ENCODE measurements at places on chromosomes 2 and 18.

DNA sequence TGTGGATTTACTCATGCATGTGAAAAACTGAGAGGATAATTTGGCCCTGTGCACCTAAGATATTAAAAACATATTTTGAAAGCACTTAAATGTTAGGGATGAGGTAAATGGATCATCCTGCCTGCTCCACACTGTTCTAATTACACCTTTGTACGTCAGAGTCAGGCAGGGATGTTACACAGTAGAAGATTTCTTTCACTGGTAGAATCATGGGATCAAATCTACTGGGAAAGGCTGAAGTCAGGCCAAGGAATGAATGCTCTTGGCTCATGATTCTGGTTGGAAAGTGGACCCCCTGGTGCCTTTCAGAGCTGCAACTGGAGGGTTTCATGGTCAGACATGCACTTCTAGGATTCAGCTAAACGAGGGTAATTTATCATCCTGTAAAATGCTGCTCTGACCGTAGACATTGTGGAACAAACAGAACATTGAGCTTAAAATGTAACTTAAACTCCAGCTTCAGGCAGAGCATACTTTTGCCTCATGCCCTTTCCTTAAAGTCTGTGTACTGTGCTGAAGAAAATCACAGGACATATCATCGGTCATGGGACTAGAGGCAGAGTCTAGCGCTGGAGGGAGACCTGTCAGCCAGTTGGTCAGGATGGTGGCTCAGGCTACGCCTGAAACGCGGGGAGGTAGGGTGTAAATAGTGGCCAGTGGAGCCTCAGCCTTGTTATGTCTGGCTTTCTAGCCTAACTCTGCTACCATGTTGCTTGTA is 4.9 kb downstream of the KCNE4 start:
- DNase-seq = peak; percentile 77

- DNase-seq = no peak
Measured at GRCh38 chr2:177721087-177721486, 328.5 kb downstream of the AGPS start.

DNA sequence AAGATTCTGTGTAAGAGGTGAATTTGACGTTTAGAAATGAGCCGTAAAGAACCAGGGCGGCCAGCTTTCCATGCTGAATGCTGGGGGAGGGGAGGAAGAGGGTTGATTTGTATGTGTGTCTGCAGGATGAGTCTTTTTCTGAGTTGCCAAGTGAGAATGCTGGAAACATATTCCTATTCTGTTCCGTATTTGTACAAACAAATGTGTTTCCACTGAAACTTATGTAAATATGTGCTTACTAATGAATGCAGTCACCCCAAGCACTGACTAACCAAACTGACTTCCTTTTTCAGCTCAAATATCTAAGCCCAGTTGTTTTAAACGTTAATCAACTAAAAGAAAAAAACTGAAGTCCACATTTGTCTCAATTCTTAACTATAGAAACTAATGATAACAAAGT is 74.9 kb upstream of the APCDD1 start:
- no peak for DNase-seq

DNA sequence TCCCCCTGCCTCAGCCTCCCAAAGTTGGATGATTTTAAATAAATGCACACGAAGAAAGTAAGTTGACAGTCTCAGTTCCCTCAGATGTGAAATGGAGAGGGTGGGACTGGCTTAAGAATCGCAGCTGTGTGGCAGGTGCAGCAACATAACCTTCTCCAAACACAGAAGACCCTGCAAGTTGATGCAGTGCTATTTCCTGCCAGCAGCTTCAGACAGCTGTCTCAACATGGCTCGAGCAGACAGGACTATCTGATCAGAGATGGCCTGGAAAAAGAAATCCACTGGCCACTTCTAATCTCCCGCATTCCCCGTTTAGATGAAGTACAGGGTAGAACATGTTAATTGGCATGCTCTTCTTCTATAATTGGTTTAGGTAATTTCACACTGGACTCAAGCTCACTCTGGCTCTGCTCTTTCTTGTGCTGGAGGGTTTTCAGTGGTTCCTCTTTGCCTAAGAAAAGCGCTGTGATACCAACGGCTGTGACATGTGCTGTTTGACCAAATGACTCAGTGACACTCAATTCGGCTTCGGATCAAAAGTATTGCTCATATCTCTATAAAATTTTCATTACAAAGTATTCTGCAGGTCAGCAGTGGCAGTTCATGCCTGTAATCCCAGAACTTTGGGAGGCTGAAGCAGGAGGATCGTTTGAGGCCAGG is 40.2 kb downstream of the MYOM1 start:
- DNase-seq = no peak

GRCh38 chr2:27907547-27907946 is 17.0 kb downstream of the BABAM2 start:
- DNase-seq = no peak

DNA sequence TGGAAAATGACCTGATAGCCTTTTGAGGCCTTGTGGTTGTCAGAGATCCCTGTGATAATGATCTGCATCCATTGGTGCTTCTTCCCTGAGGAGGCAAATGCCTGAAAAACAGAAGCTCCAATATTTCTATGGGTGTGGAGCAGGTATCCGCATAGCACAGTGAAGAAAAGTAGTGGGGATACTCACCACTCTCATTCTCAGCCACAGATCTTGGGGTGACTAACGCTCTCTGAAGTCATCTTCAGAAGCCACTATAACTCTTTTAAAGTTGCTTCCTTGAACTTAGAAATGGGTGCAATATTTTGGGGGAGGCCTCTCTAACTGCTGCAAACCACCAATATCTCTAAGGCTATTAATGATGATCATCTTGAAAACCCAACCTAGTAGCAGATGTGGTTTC is 46.2 kb downstream of the ARHGAP15 start:
- DNase-seq = no peak

DNA sequence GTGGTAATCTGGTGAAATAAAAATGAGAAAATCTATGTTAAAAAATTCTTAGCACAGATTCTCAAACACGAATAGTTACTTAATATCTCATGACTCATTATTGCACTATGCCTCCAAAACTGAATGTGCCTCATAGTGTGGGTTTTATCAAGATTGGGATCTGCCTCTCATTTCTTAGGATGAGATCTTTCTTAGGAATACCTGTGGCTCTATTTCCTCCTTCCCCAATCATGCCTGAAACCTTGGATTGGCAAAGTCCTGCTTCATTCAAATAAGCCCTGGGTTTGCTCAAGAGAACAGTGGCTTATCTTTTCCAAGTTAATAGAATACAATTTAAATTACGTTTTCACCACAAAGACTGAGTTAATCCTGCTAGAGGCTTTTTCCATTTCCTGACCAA is 100.3 kb downstream of the DPP10 start:
- DNase-seq = no peak

GRCh38 chr2:24400207-24400907 is 40.0 kb upstream of the ITSN2 start:
- DNase-seq = no peak

DNA sequence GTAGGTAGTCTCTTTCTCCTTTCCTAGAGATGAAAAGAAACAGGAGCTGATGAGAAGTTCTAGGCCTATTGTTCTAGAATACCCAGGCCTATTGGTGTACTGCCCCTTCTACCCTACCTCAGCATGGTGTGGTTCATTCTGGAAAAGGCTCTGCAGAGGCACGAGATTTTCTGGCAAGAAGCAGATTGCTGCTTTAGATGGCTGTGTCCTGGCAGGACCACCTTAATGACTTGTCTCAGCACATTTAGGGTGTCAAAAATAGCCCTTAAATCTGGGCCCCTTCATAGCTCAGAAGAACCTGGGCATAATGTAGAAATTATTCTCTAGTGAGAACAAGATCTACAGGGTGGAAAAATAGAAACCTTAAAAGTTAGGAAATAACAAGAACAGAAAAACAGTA is 87.9 kb downstream of the BCL2L11 start:
- DNase-seq = no peak

DNA sequence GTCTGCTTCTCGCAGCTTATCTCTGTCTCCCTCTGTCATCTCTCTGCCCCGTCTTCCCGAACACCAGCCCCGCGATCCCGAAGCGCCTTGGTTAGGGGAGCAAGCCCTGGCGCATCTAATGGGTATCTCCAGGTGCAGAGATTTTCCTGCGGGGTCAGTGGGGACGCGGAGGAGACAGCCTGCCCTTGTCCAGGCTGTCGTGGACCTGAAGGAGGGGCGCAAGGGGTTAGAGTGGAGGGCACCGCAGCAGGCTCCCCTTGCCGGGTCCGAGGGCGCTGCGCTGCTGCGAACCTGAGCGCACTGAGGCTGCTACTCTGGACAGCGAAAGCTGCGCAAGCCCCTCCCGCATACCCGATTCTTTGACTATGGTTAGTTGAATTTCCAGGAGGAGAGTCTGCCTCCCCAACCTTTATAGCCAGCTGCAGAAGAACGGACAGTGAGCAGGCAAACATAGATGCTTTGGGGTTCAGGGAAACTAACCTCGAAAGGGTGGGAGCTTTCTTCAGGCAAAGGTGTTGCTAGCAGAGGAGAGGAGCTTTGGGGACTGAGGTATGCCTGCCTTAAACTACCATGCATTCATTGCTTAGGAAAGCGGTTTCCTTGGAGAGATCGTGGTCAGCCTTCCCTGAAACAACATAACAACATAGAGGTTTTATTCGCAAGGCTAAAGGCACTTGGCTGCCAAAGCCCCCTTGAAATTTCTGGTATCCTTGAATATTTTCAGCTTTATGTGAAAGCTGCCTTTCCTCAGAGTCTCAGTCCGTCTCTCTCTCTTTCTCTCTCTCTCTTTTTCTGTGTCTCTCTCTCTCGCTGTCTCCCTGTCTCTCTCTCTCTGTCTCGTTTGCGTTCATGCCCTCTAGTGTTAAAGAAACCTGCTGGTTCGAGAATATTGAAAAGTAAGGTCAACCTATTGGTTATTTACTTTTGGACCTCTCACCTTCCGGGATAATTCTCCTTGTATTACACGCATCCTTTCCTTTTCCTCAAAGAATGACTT is 1.6 kb downstream of the GALNT13 start:
- DNase-seq = no peak

- DNase-seq = no peak
Measured at GRCh38 chr2:30903326-30903725, 96.1 kb upstream of the CAPN13 start.

GRCh38 chr2:180938451-180938850 is 42.0 kb upstream of the UBE2E3 start:
- peak; percentile 9 for DNase-seq

GRCh38 chr2:112199188-112199587 is 55.7 kb downstream of the ZC3H8 start:
- no peak for DNase-seq

GRCh38 chr2:119440501-119440870 is 8.8 kb downstream of the TMEM37 start:
- no peak for DNase-seq

- DNase-seq = peak; percentile 94
Measured at GRCh38 chr2:215870088-215870490, 143.3 kb downstream of the MREG start.

- no peak for DNase-seq
Measured at GRCh38 chr2:73614997-73615396, 27.2 kb downstream of the NAT8 start.

DNA sequence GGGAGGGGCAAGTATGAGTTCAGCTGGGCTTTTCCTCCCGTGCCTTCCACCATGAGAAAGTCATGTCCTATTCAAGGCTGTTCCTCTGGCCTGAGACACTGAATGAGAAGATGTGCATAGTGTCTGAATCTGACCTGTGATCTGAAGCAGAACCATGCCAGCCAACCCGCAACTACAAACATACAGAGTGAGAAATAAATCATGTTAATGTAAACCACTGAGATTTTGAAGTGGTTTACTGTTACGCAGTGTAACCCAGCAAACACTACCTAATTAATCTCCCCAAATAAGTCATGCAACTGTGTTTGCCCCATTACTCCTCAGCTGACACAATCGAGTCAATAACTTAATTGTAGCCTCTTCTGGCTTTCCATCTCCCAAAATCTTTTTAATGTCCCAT is 49.2 kb downstream of the METTL4 start:
- DNase-seq = no peak

DNA sequence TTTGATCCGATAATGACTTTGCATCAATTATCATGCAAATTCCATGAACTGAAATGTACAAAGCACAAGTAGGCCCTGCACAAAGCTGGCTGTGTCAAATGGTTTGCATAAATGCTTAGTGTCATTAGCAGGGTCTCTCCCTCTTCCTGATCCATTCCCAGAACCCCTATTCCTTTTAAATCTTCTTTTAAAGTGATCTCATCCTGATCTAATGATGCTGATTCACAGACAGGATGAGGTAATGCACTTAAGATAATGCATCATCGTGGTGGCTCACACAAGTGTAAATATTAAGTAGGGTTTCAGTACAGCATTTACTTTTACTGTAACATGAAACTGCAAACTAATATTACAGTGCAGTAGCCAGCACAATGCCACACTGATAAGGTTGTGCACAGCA is 304.8 kb upstream of the SOX11 start:
- no peak for DNase-seq

GRCh38 chr2:115542331-115542730 is 1099.9 kb downstream of the DPP10 start:
- DNase-seq = no peak

- DNase-seq = no peak
Measured at GRCh38 chr2:68912732-68913131, 40.0 kb downstream of the GKN2 start.

GRCh38 chr2:204010628-204011560 is 74.3 kb downstream of the ICOS start:
- DNase-seq = no peak

GRCh38 chr2:97732436-97733340 is 19.3 kb downstream of the ZAP70 start:
- no peak for DNase-seq

DNA sequence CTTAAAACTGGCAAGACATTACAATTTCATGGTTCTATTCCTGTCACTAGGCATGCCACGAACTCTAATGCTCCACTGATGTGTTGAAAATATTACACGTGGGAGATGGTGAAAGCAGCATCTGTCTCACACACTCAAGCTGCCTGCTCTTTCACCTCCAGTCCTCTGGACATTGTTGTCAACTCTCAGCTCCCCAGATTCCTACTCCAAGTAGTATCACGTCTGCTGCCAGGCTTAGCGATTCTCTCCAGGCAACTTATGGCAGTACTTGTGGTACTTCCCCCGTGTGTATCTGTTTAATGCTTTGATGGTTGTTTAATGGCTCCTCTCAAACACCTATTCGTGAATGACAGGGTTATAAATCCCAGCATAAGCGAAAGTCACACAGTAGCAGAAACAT is 103.8 kb downstream of the TMEFF2 start:
- no peak for DNase-seq

DNA sequence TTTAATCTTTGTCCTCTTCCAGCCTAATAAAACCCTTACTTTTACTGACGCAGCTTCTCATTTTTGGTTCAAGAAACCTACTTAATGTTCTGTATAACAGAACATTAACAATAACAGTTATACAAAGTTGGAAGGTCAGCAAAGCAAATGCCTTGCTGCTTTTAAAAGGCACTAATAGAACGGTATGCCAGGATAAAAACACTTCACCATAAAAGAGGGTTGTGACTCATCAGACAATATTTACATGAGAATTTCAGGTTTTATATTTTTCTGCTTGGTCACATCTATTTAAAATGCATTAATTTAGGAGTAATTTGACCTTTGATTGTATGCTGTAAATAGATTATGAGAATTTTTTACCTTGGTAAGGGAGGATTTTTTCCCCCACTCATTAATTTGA is 3.0 kb downstream of the KLHL41 start:
- DNase-seq = no peak

GRCh38 chr2:97011977-97012569 is 25.7 kb upstream of the FAM178B start:
- DNase-seq = peak; percentile 73
